Stimulated activated CD8-positive, alpha-beta memory T cell treated with anti-CD3 and anti-CD28 coated beads, Interleukin-15, amount 100 ng/mL, for 24 hours (primary cell): ENCODE measurements at places on chromosomes 2 and 18.

DNA sequence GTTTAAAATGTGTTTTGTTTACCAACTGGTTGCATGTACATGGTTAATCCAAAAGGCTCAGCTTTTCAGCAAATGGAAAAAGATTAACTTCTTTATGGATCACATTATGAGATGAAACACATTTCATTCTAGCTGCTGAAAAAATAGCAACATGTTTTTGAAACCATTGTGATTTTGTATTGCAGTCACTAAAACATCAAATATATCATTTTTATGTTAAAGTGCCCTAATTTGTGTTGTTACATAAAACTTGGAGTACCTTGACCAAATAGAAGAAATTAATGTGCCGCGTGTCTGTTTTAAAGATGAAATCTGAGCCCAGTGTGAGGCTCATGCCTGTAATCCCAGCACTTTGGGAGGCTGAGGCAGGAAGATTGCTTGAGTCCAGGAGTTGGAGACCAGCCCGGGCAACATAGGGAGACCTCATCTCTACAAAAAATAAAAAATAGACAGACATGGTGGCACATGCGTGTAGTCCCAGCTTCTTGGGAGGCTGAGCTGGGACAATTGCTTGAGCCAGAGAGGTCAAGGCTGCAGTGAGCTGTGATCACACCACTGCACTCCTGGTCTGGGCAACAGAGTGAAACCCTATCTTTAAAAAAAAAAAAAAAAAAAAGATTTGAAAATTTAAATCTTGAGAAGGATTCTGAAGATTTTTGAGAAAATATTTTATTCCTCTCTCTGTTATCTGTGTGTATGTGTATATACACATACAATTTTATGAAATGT, 96.6 kb downstream of the FMNL2 start:
- no peak for DNase-seq

DNA sequence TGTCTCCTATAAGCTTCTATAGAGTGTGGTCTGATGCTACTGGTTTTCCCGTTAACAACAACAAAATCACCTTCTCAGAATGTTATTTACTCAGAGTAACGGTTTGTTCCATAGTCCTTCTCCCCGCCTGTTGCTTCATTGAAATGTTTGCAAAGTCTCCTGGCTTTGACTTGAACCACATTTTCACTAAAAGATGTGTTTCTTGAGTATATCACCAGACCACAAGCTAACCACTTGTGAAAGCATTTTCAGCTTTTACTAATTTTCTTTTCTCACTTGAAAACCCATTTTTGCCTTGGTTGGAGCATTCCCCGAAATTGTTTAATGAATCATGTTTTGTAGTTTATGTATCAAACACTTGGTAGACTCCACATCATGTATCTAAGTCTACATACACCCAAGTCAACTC, 121.2 kb downstream of the DPP4 start:
- DNase-seq: no peak

DNA sequence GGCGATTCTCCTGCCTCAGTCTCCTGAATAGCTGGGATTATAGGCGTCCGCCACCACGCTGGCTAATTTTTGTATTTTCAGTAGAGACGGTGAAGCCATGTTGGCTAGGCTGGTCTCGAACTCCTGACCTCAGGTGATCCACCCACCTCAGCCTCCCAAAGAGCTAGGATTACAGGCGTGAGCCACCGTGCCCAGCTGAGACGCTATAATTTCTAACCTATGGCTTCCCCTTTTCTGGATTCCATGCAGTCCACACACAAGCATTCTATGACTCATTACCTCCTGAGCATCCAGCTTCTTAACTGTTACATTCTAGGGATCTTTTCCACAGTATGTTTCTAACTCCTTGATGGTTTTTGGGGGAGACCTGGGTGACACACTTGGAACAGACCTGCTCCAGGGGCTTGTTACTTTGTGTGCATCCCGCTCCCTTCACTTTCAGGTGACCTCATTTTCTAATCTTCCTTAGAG, 11.8 kb upstream of the KCMF1 start:
- no peak for DNase-seq

GRCh38 chr18:51340332-51340731, 142.9 kb upstream of the MEX3C start:
- DNase-seq: no peak

DNA sequence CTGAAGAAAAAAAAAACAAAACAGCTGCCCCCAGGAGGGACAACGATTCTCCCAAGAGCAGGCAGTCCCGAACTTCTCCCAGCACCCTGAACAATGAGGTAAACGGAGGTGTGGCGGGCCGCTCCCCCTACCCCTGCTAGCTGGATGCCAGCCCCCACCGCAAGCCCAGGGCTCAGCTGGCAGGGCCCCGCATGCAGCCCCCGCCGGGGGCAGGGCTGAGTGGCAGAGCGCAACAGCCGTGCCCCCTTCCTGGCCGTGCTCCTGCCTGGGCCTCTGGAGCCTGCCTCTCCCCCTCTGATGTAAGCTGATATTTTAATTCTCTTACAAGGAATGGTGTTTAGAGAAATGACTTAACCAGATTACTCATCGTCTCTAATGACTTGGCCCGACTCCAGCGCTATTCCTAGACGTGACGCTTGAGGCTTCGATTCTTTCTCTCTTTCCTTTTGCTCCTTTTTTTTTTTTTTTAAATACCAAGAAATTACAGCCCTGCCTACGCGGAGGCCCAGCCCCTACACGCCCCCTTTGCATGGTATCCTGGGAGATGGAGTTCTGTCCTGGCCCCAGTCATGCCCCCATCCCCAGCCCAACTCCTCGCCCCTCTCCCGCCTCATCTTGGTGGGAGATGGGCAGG, 4.6 kb upstream of the ARID5A start:
- peak; percentile 50 for DNase-seq
